ENCODE measurements at places on chromosomes 3 and 15. TPM values are rescaled to one million over a fixed set of nuclear protein-coding genes. Genes with fewer than 3 reads are reported as not detected.

Gene CCR8
- 0.29 TPM for total RNA-seq

Gene CHRD
- 2.0 TPM for total RNA-seq

Gene KLF15
- total RNA-seq: 1.9 TPM

GRCh38 chr15:82393671-82394070, 35.9 kb upstream of the GOLGA6L9 start:
- DNase-seq: no peak
